ENCODE measurements at places on chromosomes 7 and 10.
A peak's percentile ranks its signal among the peaks of the same experiment; 100 is the strongest.

DNA sequence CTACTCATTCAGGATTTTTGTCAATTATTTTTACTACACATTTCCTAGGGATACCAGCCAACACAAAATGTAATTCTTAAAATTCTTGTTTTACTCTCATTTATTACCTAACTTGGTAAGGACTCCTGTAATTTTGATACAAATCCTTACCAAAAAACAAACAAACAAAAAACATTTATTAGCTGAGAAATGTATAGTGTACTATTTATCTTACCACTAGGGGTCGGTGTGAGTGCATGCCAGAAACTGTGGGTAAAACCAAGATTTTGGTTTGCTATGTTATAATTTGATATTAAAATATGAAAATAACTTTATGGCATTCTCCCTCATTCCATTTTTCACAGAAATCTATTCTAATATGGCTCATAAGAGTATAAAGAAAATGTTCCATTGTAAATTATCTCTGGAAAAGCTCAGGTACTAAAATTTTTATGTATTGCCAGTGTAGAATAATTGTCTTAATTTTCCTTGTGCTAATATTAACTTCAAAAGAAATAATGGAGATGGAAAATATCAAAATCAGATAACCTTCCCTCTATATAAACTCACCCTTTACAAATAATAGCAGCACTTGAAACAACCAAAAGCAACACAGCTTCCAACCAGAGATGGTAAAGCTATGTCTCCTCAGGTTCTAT is 290.8 kb upstream of the PCDH15 start:
- no peak for DNase-seq

GRCh38 chr10:31697271-31698180 is 231.1 kb downstream of the ARHGAP12 start:
- DNase-seq: peak; percentile 55

- no peak for DNase-seq
These were observed 231.1 kb upstream of the FOXP2 start for GRCh38 chr7:114183311-114184088.

DNA sequence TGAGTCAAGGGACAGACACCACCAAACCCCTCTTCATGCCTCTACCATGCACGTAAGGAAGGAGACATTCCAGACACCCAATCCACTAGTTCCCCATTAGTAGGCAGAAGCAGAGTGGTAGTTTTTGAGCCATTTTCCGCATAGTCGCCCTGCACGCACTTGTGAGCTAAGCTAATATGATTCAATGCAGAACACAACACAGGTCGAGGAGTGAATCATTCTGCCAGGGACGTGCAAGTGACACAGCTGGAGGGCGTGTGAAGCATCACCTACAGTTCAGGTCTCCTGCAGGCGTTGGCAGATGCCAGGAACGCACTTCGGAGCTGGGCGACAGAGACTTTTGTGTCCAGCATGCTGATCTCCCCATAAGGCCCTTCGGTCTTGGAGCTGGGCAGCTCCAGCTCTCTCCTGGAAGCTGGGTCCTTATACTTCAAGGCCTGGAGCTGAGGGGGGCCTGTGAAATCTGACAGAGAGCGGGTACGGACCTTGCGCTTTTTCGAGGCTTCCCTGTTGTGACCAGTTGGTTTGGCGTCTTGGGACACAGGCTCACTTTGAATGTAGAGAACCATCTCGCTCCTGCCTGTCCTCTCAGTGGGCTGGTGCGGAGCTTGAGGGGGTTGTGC is 102.4 kb downstream of the SVIL start:
- DNase-seq: no peak

DNA sequence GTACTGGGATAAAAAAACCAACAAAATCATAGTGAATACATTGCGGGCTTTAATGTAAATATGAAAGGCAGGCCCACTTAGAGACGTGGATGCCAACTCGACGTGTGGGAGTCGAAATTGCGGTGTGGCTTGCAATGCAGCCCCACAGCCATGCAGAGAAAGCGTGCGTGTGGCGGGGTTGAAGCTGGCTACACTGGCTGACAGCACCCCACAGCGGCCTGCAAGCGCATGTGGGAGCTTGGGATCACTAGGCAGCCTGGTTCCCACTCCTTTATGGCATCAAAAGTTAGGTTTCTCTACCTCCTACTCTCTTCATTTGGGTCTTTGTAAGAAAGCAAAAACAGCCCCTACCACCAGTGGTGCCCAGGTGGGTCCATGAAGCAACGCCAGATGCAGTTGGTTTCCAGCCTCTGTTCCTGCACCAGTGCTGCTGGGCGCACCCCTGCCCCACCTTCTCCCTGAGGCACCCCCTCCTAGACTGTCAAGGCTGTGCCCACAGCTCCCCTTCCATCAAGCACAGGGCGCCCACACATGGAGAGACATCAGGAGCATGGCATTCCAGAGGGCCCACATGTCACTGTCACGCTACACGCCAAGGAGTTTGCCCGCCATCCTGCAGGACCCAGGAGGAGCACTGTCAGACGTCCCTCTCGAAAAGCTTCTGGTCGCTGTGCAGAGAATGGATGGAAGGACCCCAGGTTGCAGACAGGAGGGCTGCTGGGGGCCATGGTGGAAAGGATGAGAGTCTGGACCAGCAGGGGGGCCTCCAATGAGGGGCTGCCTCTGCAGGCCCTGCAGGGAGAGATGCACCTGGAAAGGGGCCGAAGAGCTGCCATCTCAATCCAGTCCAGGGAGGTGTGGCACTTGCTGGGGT is 142.9 kb downstream of the PAXIP1 start:
- DNase-seq: no peak

DNA sequence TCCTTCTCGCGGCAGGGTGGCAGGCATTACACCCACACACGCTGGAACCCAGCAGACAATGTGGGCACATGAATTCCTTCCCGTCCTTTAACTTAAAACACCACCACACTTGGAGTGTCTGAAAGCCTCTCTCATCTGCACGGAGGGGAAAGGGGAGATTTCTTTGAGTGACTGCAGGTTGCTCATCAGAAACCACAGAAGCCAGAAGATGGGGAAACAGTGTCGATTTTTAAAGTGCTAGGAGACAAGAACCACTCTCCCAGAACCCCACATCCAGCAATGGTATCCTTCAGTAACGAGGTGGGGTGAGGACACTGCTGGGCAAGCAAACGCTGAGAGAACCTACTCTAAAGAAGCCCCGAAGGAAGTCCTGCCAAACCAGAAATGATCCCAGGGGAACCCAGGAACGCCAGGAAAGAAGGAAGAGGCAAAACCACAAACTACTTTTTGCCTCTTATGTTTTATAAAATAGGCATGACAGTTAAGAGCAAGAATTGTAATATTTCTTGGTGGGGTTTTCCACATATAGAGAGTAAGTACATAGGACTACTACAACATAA is 254.3 kb downstream of the ELFN1 start:
- DNase-seq: no peak

DNA sequence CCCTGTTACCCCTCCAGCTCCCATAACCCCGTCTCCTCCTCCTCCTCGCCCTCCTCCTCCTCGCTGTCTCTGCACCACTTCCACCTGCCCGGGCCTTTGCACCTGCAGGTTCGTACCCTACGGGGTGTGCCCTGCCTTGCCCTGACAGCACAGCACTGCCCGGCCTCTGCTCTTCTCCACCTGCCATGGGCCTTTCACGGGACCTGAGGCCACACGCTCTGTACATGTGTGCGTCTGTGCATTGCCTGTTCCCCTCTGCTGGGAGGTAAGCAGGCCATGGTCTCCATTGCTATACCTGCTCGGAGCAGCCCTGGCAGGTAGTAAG is 40.0 kb downstream of the MICALL2 start:
- no peak for DNase-seq

GRCh38 chr10:62044566-62044965 is 143.1 kb downstream of the ARID5B start:
- no peak for DNase-seq

GRCh38 chr7:666454-667292 is 59.8 kb upstream of the DNAAF5 start:
- no peak for DNase-seq

- DNase-seq: no peak
These were observed 71.6 kb downstream of the INPP5A start for GRCh38 chr10:132609211-132609610.

GRCh38 chr10:82922755-82923154 is 1047.8 kb downstream of the NRG3 start:
- DNase-seq: no peak

DNA sequence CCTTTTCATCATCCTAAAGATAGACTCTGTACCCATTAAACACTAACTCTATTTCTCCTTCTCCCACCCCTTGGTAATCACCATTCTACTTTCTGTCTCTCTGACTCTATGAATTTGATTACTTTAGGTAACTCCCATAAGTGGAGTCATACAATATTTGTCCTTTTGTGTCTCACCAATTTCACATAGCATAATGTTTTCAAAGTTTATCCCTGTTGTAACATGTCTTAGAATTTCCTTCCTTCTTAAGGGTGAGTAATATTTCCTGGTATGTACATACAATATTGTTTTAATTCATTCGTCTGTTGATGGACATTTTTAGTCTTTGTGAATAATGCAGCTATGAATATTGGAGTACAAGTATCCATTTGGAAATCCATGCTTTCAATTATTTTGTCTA is 50.9 kb upstream of the CDCA7L start:
- no peak for DNase-seq

- DNase-seq: no peak
These were observed 117.6 kb downstream of the DNAJC1 start for GRCh38 chr10:21885940-21886339.

GRCh38 chr10:112589081-112589480 is 142.1 kb downstream of the VTI1A start:
- DNase-seq: no peak

GRCh38 chr7:22571766-22572165 is 71.8 kb upstream of the STEAP1B start:
- no peak for DNase-seq

GRCh38 chr10:111516144-111516543 is 439.3 kb downstream of the ADRA2A start:
- DNase-seq: no peak

- no peak for DNase-seq
These were observed 4.9 kb upstream of the DNTT start for GRCh38 chr10:96299383-96299782.

- DNase-seq: no peak
These were observed 29.2 kb upstream of the GALNTL5 start for GRCh38 chr7:151927011-151927410.

DNA sequence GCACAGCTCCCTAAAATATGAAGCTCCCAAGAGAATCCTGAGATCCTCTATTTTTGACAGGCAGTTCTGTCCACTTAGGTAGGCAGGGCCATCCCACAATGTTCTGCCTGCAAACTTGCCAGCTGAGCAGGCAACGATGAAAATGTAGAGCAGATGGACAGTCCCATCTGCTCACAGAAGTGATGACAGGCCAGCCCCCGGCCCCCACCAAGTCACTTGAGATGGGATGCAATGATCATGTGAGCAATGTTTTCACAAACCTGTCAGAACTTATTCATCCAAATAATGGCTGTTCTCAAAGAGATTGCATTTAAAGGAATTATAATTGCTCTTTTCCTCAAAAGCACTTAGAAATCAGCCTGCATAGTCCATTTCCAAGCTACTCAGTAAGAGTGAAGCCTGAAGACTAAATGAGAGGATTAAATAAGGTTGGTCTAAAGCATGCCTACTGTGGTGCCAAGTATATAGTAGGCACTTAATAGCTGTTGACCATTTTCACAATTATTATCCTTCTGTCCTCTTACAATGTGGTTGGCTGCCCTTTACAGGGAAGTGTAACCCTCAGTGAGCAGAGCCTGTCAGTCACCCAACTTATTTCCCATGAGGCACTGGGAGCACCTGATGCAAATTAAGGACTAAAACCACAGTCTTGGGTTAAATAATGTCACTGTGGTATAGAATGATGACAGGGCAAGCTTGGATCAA is 301.2 kb downstream of the FGFR2 start:
- DNase-seq: no peak

DNA sequence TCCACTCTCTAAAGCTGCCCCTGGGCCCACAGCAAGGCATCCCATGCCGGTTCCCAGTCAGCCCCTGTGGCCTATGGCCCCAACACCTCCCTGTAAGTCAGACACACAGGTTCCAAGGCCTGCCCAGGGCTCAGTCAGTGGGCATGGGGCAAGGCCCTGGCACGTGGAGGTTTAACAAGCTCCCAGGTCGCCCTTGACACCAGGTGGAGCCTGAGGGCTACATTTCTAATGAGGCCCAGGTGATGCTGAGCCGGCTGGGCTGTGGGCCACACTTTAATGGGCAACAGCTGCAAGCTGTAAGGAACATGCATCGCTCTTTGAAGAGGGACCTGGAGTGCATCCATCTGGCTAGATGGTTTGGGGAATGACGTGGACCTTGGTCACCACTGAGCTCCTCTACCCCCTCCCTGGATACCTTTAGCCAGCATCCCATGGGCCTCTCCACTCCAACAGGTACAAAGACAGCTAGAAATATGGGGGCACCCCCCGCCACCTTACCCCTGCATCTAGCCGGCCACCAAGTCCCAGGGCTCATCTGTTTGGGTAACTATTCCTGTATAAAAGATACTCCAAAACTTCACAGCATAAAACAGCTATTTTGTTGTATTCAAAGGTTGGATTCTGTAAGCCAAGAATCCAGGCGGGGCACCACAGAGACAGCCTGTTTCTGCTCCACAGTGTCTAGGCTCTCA is 122.5 kb downstream of the OAT start:
- DNase-seq: no peak

- DNase-seq: no peak
These were observed 51.0 kb downstream of the DYNC2I1 start for GRCh38 chr7:158907390-158907789.

GRCh38 chr7:2072042-2072441 is 160.7 kb downstream of the MAD1L1 start:
- DNase-seq: no peak

- DNase-seq: no peak
These were observed 35.8 kb downstream of the ADAM12 start for GRCh38 chr10:126352453-126352852.

- no peak for DNase-seq
These were observed 8.9 kb downstream of the GRID1 start for GRCh38 chr10:86357676-86358075.

- DNase-seq: no peak
These were observed 289.5 kb downstream of the KCNMA1 start for GRCh38 chr10:77348082-77348481.

- DNase-seq: no peak
These were observed 2.9 kb downstream of the UNCX start for GRCh38 chr7:1235501-1236131.

All from colonic mucosa (tissue), 4 donors.